ENCODE measurements at places on chromosomes 13 and 19.

DNA sequence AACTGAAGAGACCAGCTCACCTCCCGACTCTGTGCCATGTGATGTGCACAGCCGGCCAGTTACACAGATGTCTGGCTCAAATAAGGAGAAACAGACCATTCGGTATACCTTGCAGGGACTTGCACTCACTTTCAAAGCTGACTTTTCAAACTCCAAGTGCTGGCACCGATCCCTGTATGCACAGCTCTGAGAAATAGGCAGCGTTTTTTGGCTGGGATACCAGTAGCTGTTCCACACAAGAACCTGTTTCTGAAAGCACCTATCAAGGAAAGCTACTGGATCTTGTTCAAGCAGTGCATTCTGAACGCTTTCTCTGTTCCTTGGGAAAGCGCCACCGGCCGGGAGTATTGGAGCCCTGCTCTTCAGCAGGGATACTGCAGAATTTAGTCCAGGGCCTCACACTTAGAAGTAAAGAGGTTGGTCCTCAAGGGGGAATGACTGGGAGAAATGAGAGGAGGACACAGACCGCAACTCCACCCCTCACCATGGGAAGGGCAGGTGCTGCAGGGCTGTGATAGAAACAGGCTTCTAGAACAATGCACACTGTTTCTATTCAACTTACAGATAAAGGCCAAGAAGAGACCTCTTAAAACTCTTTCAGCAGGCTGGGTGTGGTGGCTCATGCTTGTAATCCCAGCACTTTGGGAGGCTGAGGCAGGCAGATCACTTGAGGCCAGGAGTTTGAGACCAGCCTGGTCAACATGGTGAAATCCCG, 53.6 kb upstream of the PABPC3 start:
- no peak for DNase-seq

GRCh38 chr19:28021259-28022185, 1191.4 kb downstream of the UQCRFS1 start:
- no peak for DNase-seq

DNA sequence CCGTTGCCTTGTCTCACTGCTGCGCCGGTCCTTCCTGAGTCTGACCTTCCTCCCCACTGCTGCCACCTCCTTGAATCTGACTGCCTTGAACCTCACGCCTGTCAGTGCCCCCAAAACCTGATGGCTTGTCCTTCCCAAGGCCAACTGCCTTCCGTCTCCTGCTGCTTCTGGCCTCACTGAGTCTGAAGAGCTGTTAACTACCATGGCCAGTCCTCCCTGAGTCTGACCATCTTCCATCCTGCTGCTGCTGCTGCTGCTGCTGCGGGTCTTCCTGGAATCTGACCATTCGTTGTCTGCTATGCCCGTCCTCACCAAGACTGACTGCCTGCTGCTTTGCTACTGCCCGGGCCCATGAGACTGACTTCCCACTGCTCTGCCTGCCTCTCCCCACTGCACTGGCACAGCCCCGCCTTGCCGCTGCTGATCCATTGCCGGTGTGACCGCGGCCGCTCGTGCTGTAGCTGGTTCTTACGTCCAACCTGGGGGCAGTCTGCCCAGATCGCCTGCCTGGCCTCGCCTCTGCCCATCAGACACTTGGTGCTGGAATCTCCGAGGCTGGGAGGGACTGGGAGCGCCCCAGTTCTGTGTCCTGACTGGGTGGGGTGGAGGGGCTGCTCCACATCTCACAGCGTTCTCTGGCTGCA, 2.9 kb upstream of the RCN3 start:
- DNase-seq, result no peak

GRCh38 chr19:46056536-46056935, 15.7 kb upstream of the IGFL4 start:
- DNase-seq, result no peak

DNA sequence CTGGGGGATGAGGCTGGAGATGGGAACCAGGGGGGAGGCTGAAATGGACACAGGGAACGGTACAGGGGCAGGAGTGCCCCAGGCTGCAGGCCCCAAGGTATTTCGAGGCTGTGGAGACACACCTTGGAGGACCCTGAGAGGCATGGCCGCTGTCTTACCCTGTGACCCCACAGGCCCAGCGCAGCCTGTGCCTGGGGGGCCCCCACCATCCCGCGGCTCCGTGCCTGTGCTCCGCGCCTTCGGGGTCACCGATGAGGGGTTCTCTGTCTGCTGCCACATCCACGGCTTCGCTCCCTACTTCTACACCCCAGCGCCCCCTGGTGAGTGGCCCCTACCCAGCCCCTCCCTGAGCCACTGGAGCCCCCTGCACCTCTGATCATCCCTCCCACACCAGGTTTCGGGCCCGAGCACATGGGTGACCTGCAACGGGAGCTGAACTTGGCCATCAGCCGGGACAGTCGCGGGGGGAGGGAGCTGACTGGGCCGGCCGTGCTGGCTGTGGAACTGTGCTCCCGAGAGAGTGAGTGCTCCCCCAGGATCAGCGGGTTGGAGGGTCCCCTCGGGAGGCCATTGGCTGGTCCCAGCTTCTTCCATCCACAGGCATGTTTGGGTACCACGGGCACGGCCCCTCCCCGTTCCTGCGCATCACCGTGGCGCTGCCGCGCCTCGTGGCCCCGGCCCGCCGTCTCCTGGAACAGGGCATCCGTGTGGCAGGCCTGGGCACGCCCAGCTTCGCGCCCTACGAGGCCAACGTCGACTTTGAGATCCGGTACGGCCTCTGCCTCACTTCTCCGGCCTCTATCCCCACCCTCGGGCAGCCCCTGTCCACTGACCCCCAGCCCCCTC, 16.9 kb upstream of the SPIB start:
- no peak for DNase-seq

GRCh38 chr13:36921631-36922301, 1.7 kb upstream of the SMAD9 start:
- no peak for DNase-seq

- no peak for DNase-seq
Measured at GRCh38 chr19:17398902-17399527, 5.0 kb upstream of the CCDC194 start.

DNA sequence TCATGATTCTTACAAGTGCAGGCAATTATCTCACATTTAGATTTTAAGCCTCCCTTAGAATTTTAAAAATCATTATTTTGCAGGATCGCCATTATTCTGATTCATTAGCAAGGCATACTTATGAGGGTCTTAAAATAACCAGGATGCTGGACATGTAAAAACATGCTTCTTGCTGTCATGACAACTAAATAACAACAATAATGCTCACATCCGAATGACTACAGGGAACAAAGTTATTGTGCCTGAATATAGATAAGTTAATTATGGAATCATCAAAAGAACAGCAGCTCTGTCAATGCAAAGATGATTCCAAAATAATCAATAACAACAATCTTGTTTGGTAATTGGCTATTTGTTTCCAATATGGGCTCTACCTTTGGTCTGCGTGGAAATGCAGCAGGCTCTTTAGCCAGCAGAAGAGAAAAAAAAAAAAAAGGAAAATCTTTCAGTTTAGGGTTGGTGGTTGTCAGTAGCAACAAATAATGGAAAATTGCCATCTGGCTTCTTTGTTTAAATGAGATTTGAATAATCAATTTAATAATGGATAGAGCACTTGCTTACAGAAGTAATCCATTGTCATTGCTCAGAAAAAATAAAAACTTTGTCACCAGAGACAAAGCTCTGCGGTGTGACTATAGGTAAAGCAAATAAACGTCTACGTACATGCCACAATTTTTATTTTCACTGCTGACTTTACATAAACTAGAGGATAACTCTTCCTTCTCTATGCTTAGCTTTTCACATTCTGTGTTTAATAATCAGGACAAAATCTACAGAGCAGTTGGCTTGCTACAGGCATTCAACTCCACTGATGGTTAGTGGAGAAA, 468.9 kb upstream of the TSHZ3 start:
- DNase-seq, result no peak

DNA sequence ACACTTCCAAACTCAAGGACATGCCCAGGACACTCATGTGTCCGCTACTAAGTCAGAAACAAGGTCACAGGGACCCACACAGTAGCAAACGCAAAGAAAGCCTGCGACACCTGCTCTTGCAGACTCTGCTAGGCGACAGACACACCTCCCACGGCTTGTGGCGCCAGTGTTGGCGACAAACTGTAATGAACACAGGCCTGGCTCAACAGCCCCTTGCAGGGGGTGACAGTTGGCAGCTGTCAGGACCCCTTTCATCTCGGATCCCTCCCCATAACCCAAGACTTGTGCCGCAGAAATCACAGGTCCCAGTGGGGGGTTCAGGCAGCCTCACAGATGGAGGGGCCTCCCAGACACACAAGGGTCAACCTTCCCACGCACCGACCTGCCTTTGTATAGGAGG, 364 bp downstream of the CKM start:
- DNase-seq, result no peak

DNA sequence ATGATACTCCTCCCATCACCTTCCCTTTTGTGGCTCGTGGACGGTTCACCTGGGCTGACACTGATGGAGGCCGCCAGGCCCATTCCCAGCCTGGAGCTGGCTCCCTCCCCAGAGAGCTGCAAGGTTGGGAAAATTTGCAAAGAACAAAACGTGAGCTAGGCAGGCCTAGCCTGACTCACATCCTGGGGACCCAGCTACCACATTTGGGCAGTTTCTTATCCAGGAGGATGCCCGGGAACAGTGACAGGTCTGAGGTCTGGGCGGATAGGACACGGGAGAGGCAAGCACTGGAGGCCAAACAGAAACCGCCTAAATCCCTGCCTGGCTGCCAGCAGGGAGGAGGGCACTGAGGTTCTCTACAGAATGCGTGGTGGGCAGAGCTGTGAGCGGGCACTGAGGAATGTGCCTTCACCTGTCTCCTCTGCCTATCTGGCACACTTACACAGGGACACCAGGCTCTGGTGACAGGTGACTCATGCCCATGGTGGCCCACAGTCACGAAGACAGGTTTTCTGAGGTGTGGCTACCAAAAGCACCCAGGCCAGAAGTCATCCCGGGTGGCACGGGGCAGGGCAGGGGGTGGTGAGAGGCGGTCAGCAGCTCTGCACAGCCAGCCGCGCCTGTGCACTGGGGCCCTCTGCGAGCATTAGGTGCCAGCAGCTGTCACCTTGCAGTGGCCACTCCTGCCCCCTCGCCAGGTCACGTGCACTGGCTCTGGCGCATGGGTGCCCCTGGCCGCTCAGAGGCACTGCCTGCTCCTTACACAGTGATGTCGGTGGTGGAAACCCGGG, 23.2 kb downstream of the SH3GL1 start:
- no peak for DNase-seq

- peak; percentile 46 for DNase-seq
Measured at GRCh38 chr13:43908156-43909126, 28.7 kb downstream of the LACC1 start.

DNA sequence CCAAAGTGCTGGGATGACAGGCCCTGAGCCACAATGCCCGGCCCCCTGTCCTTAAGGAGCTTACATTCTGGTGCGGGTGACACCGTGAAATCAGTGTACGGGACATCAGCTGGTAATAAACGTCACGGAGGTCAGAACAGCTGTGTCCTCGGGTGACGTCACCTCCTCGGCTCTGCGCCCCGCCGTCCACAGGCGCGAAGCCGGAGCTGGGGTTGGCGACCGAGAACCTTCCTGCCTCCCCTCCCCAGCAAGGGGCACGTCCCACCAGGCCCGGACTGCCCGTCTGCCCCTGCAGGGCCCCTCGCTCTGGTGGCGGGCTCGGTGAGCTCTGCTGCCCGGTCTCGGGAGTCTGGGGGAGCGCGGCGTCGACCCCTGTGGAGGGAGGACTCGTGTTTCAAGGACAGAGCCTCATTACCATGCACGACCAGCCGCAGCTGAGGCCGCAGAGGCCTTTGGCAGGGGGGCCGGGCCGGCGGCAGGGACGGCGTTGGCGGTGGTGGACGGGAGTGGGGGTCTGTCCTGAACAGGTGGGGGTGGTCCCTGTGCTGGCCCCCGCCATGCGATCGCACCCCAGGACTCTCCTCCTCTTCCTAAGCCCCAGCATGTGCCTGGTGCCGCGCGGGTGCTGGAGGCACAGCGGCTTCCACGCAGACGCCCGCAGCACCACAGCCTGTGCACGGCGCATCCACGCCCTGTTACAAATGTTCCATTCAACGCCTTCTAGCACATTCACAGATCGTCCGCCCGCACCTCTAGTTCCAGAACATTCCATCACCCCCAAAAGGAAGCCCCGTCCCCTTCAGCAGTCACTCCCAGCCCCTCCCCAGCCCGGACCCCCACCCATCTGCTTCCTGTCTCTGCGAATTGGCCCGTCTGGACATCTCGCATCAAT, 5.4 kb downstream of the LINGO3 start:
- DNase-seq, result peak; percentile 45

GRCh38 chr13:38967446-38967845, 23.2 kb downstream of the STOML3 start:
- no peak for DNase-seq

GRCh38 chr19:35715355-35715809, 2.4 kb upstream of the KMT2B start:
- DNase-seq, result no peak

DNA sequence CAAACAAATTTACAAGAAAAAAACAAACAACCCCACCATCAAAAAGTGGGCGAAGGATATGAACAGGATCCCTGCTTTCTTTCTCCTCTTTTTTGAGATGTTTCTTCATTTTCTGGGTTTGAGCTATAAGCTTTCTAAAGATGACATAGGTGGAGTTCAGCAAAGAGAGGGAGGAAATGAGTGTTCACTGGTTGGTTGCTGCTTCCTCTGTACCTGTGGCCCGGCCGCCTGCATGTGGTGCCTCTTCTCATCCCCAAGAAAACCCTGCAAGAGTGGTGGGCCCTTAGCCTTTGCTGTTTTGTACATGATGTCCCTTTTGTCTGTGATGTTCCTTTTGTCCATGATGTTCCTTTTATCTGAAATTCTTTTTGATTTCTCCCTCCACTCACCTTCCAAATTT, 178.4 kb upstream of the SERP2 start:
- no peak for DNase-seq

- DNase-seq, result peak; percentile 61
Measured at GRCh38 chr13:28493740-28494503, 1.0 kb downstream of the FLT1 start.

DNA sequence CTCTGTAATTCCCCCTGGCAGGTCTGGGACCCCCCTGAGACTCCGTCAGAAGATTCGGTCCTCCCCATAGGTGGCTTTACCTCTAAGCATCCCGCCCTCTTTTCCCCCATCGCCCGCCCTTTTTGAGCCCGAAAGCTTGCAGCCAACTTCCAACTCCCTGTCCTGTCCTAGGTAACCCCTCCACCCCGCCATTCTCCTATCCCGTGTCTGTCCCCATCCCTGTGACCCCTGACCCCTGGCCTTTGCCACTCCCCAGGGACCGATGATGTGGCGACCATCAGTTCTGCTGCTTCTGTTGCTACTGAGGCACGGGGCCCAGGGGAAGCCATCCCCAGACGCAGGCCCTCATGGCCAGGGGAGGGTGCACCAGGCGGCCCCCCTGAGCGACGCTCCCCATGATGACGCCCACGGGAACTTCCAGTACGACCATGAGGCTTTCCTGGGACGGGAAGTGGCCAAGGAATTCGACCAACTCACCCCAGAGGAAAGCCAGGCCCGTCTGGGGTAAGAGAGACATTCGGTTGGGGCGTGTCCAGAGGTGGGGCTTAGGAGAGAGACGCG, 488 bp downstream of the RCN3 start:
- no peak for DNase-seq

Measured in inflammatory macrophage treated with lipopolysaccharide for 4 hours (primary cell).